CD4-positive, CD25-positive, alpha-beta regulatory T cell (primary cell): ENCODE measurements at places on chromosomes 11 and 22. TPM values are rescaled to one million over a fixed set of nuclear protein-coding genes. Genes with fewer than 3 reads are reported as not detected.

Gene NLRP14
- polyA plus RNA-seq = not detected

Gene KLHL35
- polyA plus RNA-seq = 0.49 TPM

Gene FGF3
- polyA plus RNA-seq = not detected

Gene MUC5AC
- not detected for polyA plus RNA-seq

Gene TRIM51
- not detected for polyA plus RNA-seq

Gene BIK
- polyA plus RNA-seq = 4.7 TPM

Gene ZP1
- not detected for polyA plus RNA-seq

Gene ZBTB3
- 4.9 TPM for polyA plus RNA-seq

Gene ELFN2
- polyA plus RNA-seq = not detected

Gene HOATZ
- polyA plus RNA-seq = not detected

Gene CDCA5
- 2.1 TPM for polyA plus RNA-seq

Gene FOLH1
- not detected for polyA plus RNA-seq

Gene SLC35C1
- polyA plus RNA-seq = 14.8 TPM

Gene MPZL2
- not detected for polyA plus RNA-seq

Gene SLC35E4
- polyA plus RNA-seq = 7.0 TPM

Gene DKK3
- 4.6 TPM for polyA plus RNA-seq

Gene ANGPTL5
- polyA plus RNA-seq = not detected

Gene RIMBP3C
- polyA plus RNA-seq = 0.52 TPM

Gene F2
- not detected for polyA plus RNA-seq

Gene VSIG2
- 1.1 TPM for polyA plus RNA-seq

Gene FOLR2
- polyA plus RNA-seq = not detected

Gene POU2AF1
- polyA plus RNA-seq = 3.8 TPM

Gene OR5P2
- polyA plus RNA-seq = not detected

Gene TRPT1
- polyA plus RNA-seq = 37.0 TPM

Gene CDHR5
- not detected for polyA plus RNA-seq

Gene MYEOV
- polyA plus RNA-seq = not detected

Gene ASPHD2
- polyA plus RNA-seq = 8.5 TPM

Gene SAA4
- polyA plus RNA-seq = not detected

Gene RIBC2
- polyA plus RNA-seq = not detected

Gene CNGA4
- not detected for polyA plus RNA-seq

Gene ARHGAP42
- polyA plus RNA-seq = not detected

Gene CCDC179
- not detected for polyA plus RNA-seq

Gene PEX26
- polyA plus RNA-seq = 4.1 TPM

Gene CD81
- polyA plus RNA-seq = 17.1 TPM

Gene OR6T1
- not detected for polyA plus RNA-seq

Gene MUC2
- not detected for polyA plus RNA-seq

Gene KCNQ1
- 5.5 TPM for polyA plus RNA-seq

Gene IGSF9B
- 0.65 TPM for polyA plus RNA-seq

Gene CCDC82
- 22.2 TPM for polyA plus RNA-seq

Gene HBB
- polyA plus RNA-seq = 0.47 TPM

Gene CNTF
- polyA plus RNA-seq = not detected

Gene TIMP3
- not detected for polyA plus RNA-seq

Gene CARNS1
- 1.3 TPM for polyA plus RNA-seq

Gene MS4A6A
- polyA plus RNA-seq = not detected

Gene FIBIN
- polyA plus RNA-seq = not detected

Gene OR52E6
- not detected for polyA plus RNA-seq

Gene FXYD2
- polyA plus RNA-seq = 35.5 TPM

Gene ETS1
- polyA plus RNA-seq = 577 TPM
